ENCODE measurements at places on chromosomes 6 and 20. TPM values are rescaled to one million over a fixed set of nuclear protein-coding genes. Genes with fewer than 3 reads are reported as not detected.

DNA sequence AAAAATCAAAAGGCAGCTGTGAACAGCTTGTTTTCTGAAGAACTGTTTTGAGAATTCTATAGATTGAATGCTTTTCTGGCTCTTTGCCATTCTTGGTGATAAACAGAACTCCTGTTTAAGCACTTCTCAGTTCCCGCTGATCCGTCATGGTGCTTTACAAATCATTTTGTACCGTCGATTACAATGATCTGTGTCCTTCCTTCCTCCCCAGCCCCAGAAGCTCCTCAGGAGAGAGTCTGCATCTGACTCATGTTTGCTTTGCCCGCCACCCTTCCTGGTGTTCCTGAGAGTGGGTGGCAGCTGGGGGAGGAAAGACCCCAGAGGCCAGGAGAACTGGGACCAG, 538.6 kb upstream of the MARCKS start:
- DNase-seq, result no peak

DNA sequence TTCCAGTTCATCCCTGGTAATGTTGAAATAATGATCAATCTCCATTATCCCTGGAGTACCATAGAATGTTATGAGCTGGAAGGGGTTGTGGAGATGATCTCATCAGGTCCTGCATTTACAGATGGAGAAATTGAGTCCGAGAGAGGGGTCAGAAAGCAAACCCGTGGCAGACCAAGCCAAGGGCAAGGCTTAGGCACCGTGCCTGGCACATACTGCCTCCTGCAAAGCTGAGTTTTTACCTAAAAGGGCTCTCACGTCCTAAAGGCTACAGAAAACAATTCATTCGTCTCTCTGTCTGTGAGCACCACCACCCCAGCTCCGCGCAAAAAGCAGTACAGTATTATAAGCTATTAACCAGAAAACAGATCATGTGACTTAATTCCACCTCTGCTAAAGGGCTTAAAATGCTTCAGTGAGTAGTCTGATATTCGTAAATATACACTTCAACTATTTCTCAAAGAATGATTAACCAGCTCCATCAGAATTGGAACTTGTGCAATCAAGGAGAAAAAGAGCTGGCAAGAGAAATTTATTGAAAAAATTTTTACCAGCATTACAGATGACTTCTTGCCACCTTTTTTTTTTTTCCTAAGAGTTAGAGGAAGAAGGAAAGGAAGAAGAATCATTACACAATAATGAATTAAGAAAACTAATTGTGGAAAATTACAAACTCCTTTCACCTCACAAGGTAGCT, 3.4 kb upstream of the PARD6B start:
- no peak for DNase-seq

GRCh38 chr20:49642816-49643215, 70.9 kb downstream of the B4GALT5 start:
- DNase-seq, result no peak

DNA sequence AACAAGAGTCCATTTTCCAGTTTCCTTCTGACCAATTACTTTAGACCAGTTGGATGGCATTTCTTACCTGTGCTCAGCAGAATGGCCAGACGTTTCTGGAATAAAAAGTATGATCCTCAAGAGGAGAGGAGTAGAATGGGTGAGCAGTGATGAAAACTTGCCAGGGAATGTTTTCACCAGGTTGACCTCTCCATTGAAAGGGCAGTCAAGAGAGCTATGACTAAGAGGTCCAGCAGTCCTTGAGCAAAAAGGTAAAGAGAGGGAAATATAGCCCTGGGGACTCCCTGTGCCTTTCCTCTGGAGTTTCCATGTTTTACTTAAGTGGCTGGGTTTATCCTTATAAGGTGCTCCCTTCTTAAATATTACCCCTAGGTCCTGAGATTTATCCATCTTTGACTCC, 210.9 kb downstream of the TBX18 start:
- DNase-seq, result no peak

DNA sequence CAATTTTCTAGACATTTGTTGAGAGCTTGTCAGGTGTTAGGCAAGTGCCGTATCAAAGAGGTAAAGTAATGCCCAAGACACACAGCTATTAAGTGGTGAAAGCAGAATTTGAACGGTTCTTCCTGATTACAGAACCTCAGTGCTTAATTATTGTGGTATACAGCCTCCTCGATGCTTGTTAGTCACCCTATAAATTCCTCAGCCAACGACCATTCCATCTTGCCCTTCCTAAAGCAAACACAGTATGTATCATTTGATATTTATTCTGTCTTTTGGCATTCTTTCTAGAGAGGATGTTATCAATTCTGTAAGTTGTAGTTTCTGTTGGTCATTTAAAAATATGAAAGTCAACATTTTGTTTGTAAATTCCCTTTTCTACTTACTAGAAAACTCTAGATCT, 297.8 kb upstream of the BMP2 start:
- DNase-seq, result no peak

DNA sequence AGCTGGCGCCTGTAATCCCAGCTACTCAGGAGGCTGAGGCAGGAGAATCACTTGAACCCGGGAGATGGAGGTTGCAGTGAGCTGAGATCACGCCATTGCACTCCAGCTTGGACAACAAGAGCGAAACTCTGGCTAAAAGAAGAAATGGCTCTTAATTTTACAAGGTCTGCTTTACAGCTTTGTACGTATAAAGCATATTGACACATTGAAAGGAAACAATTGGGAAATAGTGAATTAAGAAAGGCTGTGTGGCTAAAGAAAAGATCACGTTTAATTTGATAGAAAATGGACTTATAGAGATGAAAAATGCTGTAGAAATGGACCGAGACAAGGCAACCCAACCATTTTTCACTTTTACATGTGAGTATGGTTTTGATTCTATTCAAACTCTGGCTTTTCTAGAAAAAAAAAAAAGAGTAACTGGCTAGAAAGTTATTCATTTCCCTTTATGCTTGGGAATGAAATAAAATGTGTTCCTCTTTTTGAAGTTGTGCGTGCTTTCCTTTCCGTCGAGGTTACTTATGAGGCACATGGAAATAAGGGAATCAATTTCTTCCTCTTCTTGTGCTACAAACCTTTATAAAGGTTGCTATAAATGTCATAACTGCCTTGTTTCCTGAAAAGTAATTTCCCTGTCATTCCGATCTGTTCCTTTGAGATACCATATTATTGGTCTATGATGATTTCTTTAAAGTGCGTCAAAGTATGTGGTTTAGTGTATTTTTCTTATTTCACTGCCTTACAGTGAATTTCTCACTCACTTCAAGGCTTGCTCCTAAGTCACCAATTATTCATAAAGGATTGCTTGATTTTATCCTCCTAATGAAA, 29.4 kb downstream of the PFDN4 start:
- no peak for DNase-seq

TFAP2D gene
- total RNA-seq, result not detected

GRCh38 chr6:7590918-7591302, 912 bp downstream of the SNRNP48 start:
- DNase-seq, result no peak

DNA sequence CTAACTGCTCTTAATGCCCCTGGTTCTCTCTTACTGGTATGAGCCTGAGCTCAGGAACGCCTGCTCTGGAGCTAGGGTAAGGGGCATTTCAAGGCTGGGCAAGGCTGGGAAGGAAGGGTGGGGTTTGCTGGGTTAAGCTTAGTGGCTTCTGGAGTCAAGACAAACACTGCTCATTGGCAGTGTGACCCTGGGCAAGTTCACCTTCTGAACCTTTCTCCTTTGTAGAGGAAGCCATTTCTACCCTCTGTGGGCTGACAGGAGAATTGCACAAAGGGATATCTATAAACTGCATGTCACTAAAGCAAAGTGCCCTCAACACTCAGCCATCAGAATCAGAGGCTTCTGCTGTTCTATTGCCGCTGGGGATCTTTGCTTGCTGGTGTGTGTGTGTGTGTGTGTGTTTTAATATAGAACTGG, 20.3 kb upstream of the LRRN4 start:
- no peak for DNase-seq

GRCh38 chr6:39153766-39154397, 38.9 kb upstream of the SAYSD1 start:
- peak; percentile 75 for DNase-seq

DNA sequence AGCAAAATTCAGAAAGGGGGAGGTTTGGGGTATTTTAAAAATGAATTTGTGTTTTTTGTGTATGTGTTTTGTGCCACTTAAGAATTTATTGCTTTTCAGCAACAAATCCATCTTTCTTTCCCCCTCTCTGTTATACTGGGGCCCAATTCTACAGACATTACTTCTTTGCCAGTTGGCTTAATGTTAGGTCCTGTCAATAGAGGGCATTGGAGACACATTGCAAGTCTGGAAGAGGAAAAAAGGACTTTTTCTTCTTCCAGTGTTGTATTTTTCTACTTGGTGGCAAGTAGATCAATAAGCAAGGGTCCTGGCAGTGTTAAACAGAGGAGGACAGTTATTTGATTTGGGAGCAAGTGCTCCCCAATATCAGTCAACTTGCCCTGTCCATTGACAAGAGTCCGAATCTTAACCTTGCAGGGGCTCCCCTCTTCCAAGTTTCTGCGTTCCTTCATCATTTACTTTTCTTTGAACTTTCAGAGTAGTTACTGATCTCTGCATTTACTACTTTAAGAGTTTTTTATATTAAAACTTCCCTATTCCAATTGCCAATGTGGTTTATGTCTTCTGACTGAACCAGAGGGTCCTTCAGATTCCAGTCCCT, 23.4 kb downstream of the SCML4 start:
- DNase-seq, result no peak

DNA sequence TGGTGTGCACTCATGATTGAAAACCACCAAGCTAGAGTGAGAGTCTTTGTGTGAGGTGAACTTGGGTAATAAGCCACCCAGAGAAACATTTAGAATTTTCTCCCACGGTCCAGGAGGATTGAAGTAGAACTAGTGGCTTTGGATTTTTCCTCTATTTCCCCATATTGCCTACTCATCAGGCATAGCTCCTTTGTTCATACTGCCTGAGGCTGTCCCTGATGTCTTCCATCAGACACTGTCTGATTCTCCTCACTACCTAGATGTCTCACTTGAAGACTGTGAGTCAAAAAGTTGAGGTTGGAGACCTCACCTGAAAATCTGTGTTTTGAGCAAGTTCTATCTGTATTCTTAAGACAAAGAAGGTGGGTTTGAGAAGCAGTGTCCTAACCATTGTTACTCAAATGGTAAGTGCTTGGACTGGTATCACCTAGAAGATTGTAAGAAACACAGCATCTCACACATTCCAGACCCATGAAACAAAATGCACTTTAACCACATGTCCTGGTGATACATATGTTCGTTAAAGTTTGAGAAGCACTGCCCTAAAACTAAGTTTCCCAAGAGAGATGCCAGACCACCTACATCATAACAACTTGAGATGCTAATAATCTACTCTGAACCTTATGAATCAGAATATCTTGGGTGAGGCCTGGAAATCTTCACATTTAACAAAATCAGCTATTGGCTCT, 523.4 kb upstream of the BTBD3 start:
- DNase-seq, result no peak

PDYN gene
- not detected for total RNA-seq

AVP gene
- not detected for total RNA-seq

IPCEF1 gene
- 24.3 TPM for total RNA-seq

CST9L gene
- not detected for total RNA-seq

DNA sequence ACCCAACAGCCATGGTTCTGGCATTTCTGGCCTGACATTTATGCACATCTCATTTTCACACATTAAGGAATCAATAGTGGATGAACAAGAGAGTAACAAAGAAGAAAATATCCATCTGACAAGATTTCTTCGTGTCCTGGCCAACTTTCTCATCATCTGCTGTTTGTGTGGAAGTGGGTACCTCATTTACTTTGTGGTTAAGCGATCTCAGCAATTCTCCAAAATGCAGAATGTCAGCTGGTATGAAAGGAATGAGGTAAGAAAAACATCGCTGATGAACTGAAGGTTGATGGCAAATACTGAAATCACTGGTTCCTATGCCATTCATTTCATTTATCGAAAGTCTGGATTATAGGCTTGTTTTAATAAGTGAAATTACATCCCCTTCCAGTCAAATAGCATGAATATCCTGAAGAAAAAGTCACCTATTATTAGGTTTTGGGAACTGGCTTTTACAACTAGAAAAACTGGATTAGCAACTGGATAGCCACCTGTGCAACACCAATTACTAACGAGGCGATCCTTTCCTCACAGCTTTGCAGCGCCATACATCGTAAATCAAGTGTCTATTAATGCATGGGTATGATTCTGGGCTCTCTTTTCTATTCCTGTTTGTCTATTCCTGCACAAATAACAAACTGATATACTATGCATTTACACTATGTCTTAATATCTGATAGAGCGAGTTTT, 50.2 kb upstream of the NOP56 start:
- DNase-seq, result no peak

ECHDC1 gene
- total RNA-seq, result 51.1 TPM

RHAG gene
- total RNA-seq, result not detected

DNA sequence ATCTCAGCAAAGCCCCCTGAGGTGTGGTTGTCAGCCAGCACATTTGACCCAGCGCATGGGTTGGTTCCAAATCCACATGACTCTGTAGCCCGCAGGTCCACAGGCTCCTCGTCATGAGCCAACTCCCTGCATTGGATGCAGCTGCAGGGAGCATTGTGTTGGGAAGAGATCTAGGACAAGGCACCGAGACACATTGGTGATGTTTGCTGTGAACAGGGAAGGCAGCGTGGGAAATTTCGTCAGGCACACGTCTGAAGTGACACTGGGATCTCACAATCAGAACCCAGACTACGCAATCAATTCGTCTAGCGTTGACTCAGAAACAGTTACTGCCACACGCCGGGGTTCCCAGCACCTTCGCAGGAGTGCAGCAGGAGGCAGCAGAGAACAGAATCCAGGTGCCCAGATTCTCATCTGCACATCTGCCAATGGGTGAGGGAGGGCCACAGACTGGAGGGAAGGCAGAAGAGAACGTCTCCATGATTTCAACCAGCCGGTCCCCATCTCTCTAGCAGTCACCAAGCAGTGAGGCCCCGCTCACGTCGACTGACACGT, 177.0 kb downstream of the TTLL2 start:
- no peak for DNase-seq

- DNase-seq, result no peak
These were observed 1.9 kb downstream of the TNFAIP3 start for GRCh38 chr6:137868721-137869548.

DNA sequence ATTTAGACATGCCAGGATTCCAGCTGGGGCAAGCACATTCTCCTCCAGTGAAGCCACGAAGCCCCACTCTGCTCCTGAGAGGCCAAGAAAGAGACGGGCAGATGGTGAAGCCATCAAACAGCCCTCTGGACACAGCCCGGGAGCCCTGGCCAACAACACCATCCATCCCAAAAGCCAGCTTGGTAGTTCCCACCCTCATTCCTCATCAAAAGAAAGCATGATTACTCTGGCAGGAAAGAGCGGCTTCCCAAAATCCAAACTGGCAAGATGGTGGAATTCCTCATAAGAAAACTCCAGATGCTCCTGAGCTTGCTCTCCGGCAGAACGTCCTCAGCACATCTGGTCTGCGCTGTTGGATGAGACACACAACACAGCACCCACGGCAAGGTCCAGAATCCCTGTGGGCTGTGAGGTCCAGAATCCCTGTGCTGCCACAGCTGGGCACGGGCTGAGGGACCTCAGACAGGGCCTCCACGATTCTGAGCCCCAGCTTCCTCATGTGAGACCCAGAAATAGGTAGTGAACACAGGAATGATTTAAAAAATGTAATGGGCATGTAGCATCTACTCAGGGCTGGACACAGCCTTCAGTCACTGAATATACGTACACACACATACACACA, 52.6 kb downstream of the THBS2 start:
- DNase-seq, result no peak

RIMS4 gene
- total RNA-seq, result not detected

GRCh38 chr6:46380152-46380807, 111.0 kb downstream of the RCAN2 start:
- no peak for DNase-seq
